ENCODE measurements at places on chromosomes 4 and X.
A peak's percentile ranks its signal among the peaks of the same experiment; 100 is the strongest.

GRCh38 chr4:77385124-77385969 lies 220.3 kb upstream of the CXCL13 start:
- peak; percentile 52 for DNase-seq

DNA sequence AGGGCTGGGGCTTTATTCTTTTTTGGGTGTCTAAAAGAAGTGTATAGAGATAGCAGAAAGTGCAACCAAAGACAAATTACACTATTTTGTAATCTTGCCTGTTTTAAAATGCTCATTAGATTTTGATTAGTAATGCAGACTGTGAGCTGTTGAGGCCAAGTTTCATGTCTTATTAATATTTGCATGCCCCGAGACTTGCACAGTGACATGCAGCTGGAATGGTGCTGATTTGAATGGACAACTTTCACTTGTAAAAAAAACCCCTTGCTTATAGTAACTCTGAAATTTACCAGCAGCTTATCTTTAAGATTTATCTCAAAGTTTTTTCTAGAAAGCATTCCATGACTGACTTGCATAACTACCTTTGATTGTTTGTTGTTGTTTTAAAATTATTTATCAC lies 835.1 kb upstream of the IGFBP7 start:
- no peak for DNase-seq

DNA sequence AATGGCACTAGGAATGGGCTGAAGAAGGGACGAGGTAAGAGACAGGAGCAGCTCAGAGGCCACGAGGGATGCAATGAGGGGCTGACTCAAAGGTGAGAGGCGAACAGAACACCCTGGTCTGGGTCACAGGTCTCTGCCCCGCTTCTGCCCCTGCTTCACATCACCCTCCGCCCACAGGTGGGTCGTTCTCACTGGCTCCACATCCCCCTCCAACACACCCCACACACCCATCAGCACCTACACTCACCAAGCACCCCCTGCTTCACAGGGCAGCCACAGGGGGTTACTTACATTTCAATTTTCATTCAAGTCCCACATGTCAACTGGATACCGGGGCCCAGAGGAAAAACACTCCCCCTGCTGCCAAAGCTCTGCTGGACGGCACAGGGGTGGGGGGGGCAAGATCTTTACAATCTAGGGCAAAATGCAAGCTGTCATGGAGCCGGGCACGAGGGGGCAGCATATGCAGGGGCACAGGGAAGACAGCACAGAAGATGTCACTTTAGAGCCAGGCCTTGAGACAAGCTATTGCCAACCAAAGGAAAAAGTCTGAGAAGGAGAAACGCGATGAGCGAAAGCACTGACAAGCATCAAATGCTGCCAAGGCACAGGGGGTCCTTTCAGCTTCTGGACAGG lies 94.0 kb downstream of the AFAP1 start:
- DNase-seq: no peak

DNA sequence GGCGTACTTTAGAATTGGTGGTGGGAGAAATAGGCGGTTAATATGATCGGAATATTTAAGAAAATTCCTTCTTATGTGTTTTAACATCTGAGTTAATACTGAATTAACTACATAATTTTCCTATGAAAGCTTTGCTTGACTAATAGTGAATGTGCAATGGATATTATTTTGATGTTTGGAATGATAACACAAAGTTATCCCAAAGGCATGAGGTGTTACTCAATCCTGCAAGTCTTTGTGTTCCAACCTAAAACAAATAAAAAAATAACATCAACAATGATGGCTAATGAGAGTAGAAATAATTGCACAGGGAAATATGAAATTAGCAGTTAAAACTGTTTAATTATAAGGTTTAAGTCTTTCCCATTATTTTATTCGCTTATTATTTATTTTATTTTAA lies 183.6 kb upstream of the ARSJ start:
- DNase-seq: peak; percentile 2

DNA sequence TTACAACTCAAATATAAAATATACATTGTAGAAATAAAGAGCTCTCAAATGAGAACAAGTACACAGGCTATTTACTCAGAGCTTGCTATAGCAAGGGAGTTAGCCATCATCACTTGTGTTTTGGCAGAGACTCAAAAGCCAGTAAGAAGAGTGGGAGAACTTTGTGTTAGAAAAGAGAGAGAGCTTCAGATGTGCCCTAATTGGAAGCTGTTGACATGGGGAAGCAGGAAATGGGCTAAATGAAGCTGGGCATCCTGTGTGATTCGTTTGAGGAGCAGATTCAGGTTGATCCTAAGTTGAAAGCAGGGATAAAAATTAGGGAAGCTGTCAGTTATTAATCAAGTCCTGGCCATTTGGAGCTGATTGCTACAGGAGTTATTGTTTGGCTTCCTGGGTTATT lies 207.4 kb upstream of the MAOA start:
- no peak for DNase-seq

DNA sequence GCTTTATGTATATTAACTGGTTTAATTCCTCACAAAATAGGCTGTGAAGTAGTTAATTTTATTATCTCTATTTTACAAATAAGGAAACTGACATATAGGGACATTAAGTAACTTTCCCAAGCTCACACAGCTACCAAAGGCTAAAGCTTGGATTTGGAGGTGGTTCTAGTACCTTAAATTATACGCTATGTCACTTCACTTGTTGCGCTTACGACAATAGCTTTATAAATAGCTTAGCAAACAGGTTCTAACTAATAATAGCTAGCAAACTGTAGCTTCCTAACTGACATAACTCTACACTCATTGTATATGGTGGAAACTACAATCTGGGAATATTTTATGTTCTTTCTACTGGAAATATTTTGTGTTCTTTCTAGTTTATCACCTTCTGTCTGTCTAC lies 666.4 kb upstream of the CPEB2 start:
- DNase-seq: no peak

DNA sequence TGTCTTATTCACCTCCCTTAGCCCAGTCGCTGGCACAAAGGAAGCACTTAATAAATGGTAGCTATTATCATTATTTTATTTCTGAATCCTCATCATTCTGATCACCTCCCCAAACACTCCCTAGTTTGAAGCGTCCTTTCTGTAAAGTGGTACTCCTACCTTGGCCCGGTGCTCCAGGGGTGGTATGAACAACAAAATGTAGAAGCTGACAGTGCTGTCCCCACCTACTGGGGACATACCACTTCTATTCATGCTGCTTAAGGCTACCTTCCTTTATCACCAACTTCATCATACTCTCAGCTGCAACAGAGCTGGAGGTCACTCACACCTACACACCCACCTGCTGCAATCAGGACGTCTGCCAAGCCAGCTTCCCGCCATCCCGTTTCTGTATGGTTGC lies 40.8 kb upstream of the APLN start:
- DNase-seq: no peak

DNA sequence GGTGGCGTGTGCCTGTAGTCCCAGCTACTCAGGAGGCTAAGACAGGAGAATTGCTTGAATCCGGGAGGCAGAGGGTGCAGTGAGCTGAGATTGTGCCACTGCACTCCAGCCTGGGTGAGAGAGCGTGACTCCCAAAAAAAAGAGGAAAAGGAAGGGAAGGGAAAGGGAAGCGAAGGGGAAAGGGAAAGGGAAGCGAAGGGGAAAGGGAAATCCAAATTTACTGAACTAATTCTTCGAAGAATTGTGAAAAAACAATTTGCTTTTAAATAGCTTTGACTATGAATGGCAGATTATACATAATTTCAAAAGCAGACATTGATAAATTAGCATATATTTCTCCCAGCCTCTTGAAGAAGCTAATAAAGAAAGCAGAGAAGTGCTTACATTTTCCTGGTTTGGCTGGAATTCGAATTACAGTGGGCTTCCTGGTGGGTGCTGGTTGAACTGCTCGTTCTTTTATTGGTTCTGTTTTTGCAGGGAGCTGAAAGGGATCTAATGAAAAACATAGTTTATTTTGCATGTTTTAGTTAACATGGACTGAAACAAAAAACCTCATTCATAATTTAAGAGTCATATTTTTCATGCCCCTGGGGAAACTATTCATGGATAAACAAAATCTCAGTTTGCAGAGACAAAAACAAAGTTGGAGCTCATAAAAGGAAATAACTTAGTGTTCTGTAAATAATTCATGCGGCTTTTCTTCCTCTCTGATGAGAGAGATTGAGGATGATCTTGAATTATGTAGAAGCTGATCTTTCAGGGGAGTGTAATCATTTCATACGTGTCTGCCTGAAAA lies 66.0 kb downstream of the RPS3A start:
- peak; percentile 81 for DNase-seq

DNA sequence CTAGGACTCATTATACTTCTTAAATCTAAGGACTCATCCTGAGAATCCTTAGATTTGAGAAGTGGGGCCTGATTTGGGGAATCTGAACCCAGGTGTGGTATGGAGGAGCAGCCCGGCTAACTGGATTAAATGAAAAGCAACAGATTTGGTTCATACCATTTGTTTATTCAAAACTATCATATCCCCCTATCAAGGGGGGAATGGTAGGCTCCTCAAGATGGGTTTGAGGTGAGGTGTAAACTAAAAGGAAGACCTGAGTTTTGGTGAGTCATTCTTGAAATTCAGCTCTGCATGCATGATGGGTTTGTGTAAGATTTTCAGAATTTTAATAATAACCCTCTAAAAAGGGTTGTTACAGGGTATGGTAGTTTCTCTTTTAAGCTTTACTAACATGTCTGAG lies 53.4 kb downstream of the CASP6 start:
- DNase-seq: no peak

All from fibroblast of gingiva (primary cell).